Natural killer cell treated with Interleukin-12 subunit alpha and Interleukin-12 subunit beta and Interleukin-15 and Interleukin-18, amount 100 ng/mL, for 72 hours (primary cell): ENCODE measurements at places on chromosomes 16 and 17. TPM values are rescaled to one million over a fixed set of nuclear protein-coding genes. Genes with fewer than 3 reads are reported as not detected.

The CCL14 gene
- not detected for total RNA-seq

The CLEC19A gene
- total RNA-seq = not detected

The NOTUM gene
- not detected for total RNA-seq

The HSDL1 gene
- total RNA-seq = 21.0 TPM

The KIAA0513 gene
- 3.6 TPM for total RNA-seq

The C16orf92 gene
- not detected for total RNA-seq

The PRAC2 gene
- not detected for total RNA-seq

The PPP1R1B gene
- not detected for total RNA-seq

The CIBAR2 gene
- total RNA-seq = not detected

The CACNG5 gene
- total RNA-seq = not detected

The KRTAP1-5 gene
- not detected for total RNA-seq

The RAB11FIP4 gene
- total RNA-seq = 16.2 TPM

The ZFP90 gene
- 29.8 TPM for total RNA-seq

- H3K27me3 ChIP-seq = no peaks in the 10 kb centered on the region
- H3K27ac ChIP-seq = peak within 1 kb of the TSS; percentile 79
- peak within 1 kb of the TSS; percentile 90 for H3K4me3 ChIP-seq
- H3K4me1 ChIP-seq = peaks cover 62% of the 10 kb centered on the region
- peaks cover 6% of the 10 kb centered on the region for H3K36me3 ChIP-seq
Measured at GRCh38 chr17:49210158-49211029, at the start of the genes ABI3 and GNGT2. ABI3 (plus strand) TSS chr17:49210707; CDS start chr17:49210725, 18 bp downstream. GNGT2 (minus strand) TSS chr17:49210574; CDS start chr17:49207422, 3,152 bp downstream.

DNA sequence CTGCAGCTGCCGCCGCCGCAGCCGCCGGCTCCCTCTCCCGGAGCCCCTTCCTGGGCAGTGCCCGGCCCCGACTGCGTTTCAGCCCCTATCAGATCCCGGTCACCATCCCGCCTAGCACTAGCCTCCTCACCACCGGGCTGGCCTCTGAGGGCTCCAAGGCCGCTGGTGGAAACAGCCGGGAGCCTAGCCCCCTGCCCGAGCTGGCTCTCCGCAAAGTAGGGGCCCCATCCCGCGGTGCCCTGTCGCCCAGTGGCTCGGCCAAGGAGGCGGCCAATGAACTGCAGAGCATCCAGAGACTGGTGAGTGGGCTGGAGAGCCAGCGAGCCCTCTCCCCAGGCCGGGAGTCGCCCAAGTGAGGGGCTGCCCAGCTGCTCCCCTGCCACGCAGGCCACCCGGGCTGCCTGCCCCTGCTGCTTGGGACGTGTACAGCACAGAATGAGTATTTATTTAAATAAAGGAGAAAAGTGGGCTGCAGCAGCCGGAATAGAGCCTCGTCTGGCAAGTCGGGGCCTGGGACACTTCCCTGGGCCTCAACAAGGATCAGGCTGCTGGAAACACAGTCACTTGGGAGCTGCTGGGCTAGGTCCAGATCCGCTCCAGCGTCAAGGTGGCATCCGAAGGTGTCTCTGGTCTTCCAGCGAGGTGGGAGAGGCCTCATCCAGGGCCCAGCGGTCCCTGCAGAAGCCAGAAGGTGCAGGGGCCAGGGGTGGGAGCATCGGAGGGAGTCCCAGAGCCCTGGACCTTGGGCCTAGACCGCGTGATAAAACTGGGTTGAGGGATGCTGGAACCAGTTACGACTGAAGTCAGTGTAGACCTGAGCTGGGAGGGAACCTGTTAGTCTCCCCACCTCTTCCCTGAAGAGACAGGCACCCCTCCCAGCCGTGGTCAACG, 8.8 kb downstream of the TBX2 start:
- peak overlapping the region; percentile 51 for H3K4me3 ChIP-seq
- H3K4me1 ChIP-seq = peaks cover 18% of the 10 kb centered on the region
- no peaks in the 10 kb centered on the region for H3K36me3 ChIP-seq
- H3K27me3 ChIP-seq = peaks cover 31% of the 10 kb centered on the region
- DNase-seq = peak; percentile 51
- H3K27ac ChIP-seq = no peak overlapping the region

- no peak for DNase-seq
- H3K4me3 ChIP-seq = no peak overlapping the region
- no peaks in the 10 kb centered on the region for H3K4me1 ChIP-seq
- H3K27ac ChIP-seq = no peak overlapping the region
Measured at GRCh38 chr16:27052007-27052406, 14.7 kb upstream of the C16orf82 start.

DNA sequence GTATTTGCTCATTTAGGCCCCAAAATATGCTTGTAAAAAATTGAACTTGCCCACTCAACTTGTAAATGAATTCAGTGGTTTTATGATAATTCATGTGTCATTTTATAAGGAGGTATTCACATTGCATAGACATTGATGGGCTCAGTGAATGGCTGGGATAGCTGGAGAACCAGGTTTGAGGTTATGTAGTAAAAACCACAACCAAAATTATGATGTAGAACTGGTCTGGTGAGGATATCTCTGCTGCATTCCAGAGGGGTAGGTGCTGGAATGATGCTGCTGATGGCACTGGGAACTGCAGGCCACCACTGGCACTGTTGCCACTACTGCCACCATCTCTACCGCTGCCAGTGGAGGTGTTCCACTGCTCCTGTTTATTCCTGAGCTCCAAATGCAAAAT, 21.5 kb upstream of the RABEP1 start:
- no peaks in the 10 kb centered on the region for H3K4me1 ChIP-seq
- H3K27ac ChIP-seq = no peak overlapping the region
- no peak overlapping the region for H3K4me3 ChIP-seq
- DNase-seq = no peak

- H3K36me3 ChIP-seq = no peaks in the 10 kb centered on the region
- H3K4me1 ChIP-seq = no peaks in the 10 kb centered on the region
- no peak for DNase-seq
- peak overlapping the region; percentile 47 for H3K4me3 ChIP-seq
- peaks cover 15% of the 10 kb centered on the region for H3K27me3 ChIP-seq
Measured at GRCh38 chr16:88941913-88942909, 34.8 kb downstream of the CBFA2T3 start.

DNA sequence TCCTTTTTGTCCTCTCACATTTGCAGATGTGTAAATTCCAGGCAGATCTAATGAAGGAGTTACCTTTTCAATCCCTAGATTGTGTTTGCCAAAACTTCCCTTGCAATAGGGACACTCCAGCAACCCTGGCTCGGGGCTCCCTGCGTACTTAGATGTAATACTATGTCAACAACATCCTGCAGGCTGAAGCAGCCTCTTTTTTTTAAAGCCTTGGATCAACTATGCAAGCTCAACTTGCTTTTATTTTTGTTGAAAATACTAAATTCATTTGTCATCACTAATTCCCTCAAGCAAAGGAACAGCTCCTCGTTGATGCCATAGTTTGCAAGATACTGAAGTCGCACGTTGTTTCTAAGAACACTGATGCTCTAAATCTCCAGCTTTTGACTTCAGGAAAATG, 59.1 kb downstream of the GRIN2A start:
- no peaks in the 10 kb centered on the region for H3K36me3 ChIP-seq
- no peak overlapping the region for H3K4me3 ChIP-seq
- H3K4me1 ChIP-seq = no peaks in the 10 kb centered on the region
- no peak overlapping the region for H3K27ac ChIP-seq
- no peak for DNase-seq

DNA sequence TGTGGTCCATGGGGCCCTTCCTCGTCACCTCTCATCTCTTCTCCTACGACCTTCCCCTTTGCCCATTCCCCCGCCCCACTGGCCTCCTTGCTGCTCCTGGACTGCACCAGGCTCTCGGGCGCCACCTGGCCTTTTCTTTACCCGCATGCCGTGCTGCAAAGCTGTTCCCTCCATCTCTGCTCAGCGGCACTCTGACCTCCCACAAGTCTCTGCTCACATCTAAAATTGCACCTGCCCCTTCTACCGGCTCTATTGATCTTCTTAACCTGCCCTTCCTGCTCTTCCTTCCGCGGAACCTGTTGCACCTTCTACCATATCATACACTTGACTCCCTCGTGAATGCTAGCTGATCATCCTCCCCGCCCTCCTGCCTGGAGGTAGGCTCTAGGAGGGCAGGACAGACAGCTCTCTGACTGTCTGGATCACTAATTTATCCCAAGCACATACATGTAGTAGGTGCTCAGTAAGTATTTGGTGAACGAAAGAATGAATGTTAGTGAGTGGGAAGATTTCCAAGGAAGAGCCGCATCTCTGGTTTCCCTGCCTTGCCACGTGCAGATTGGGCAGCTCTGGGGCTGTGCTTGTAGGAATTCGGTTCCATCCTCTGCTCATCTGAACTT, 17.3 kb downstream of the DNAH17 start:
- no peak overlapping the region for H3K27ac ChIP-seq
- H3K27me3 ChIP-seq = no peaks in the 10 kb centered on the region
- no peak for DNase-seq
- H3K4me3 ChIP-seq = no peak overlapping the region

DNA sequence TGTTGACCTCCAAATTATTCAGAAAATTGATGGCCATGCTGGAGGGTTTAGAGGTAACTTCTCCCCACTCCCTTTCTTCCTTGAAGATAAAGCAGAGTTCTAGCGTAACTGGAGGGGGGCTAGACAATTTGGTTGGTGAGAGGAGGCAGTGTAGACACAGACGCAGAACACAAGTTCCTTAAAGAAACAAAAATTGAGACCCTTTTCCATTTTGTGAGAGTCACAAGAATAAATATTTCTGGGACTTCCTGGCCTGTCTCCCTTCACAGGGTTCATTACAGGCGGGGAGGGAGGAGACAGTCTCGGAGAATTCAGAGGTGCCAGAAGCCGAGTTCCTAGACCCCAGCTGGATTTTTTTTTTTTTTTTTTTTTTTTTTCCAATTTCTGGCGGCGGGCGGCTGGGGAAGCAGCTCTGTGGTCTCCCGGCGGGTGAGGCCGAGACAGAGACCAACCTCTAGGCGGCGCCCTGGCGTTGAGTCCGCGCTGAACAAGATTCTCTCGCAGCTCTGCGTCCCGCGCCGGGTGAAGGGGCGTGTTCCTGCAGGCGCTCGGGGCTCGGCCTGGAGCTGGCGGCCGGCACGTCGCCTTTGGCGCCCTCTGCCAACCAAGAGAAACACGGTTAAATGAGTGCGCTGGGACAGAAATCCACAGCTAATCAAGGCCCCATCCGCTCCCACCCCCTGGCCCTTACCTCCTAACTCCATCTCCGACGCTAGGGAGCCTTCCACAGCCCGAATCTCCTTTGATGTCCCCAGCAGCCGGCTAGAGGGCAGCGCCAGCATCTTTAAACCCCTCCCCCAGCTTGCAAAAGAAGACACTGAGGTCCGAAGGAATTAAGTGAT, 10.2 kb upstream of the HOXB9 start:
- H3K4me3 ChIP-seq = peak overlapping the region; percentile 30
- no peak overlapping the region for H3K27ac ChIP-seq
- peaks cover 12% of the 10 kb centered on the region for H3K4me1 ChIP-seq
- no peaks in the 10 kb centered on the region for H3K36me3 ChIP-seq
- peak; percentile 79 for DNase-seq

DNA sequence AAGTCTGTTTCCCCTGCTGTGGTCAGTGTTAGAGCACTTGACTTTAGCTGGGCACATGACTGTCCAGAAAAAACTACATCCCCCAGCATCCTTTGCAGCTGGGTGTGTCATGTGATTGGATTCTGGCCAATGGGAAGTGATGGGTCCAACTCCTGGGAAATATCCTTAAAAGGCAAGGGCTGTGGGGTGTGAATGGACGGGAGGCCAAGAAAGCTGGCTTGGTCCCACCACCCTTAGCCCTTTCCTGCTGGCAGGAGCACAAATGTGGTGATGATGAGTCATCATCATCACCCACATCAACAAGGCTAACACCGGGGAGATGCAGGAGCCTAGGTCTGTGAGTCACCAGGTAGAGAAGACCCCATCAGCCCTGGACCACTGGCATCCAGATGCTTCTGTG, 341.7 kb downstream of the C16orf95 start:
- no peak overlapping the region for H3K4me3 ChIP-seq
- no peaks in the 10 kb centered on the region for H3K4me1 ChIP-seq
- no peak for DNase-seq
- peaks cover 6% of the 10 kb centered on the region for H3K27me3 ChIP-seq

DNA sequence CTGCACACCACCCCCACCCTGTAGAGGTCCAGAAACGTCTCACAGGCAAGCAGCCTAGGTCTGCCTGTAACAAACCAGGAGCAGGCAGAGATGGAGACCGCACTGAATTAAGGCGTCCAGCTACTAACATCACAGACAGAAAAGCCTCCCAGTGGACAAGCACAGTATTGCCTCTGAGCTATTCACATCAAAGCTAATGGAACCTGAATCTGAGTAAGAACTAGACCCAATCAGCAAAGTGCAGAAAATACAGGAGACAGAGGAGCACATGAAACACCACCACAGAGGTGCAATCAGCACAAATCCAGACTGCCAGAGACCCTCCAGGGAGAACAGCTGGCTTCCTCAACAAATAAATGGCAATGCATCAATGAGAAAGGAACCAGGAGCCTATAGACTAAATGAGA, 22.2 kb upstream of the PEMT start:
- no peak overlapping the region for H3K27ac ChIP-seq
- H3K4me1 ChIP-seq = no peaks in the 10 kb centered on the region
- H3K36me3 ChIP-seq = no peaks in the 10 kb centered on the region
- no peak overlapping the region for H3K4me3 ChIP-seq
- DNase-seq = no peak

- H3K27ac ChIP-seq = peak overlapping the region; percentile 4
- no peaks in the 10 kb centered on the region for H3K27me3 ChIP-seq
- peak overlapping the region; percentile 3 for H3K4me3 ChIP-seq
- no peak for DNase-seq
- peaks cover 37% of the 10 kb centered on the region for H3K4me1 ChIP-seq
Measured at GRCh38 chr17:9346296-9346926, 229.2 kb downstream of the STX8 start.

DNA sequence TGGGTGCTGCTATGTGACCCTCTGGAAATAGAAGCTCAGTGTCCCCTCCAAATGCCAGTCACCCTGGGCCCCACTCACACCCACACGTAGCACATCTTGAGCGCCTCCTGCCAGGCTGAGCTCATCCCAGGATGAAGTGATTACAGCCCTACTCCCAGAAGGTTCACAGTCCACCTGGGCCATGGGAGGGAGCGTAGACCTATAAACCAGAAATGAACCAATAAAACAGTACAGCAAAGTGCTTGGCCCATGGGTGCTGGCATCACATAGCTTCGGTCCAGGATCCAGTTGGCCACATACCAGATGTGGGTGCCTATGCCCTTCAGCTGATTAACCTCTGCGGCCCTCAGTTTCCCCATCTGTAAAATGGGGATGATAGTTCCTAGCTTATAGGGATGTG, 2.2 kb upstream of the BICDL2 start:
- H3K27ac ChIP-seq = no peak overlapping the region
- no peak overlapping the region for H3K4me3 ChIP-seq
- peaks cover 6% of the 10 kb centered on the region for H3K4me1 ChIP-seq
- H3K27me3 ChIP-seq = peaks cover 38% of the 10 kb centered on the region
- no peaks in the 10 kb centered on the region for H3K36me3 ChIP-seq

DNA sequence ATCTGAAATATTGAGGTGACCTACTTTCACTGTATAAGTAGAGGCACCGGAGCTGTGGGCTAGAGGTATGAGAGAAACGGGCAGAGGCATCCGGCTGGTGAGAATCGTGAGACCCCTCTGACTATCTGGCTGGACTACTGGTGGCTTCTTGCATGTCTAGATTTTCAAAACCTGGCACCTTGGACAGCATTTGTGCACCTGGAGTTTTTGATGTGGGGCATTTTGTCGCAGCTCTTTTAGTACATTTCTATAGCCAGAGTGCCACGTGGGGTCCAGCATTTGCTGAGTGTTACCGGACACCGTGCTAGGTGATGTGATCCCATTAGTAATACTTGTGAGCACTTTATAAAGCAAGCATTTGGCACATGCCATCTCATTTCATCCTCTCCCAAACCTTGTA, 32.6 kb upstream of the SHISA9 start:
- no peak overlapping the region for H3K27ac ChIP-seq
- H3K36me3 ChIP-seq = no peaks in the 10 kb centered on the region
- no peaks in the 10 kb centered on the region for H3K4me1 ChIP-seq
- H3K27me3 ChIP-seq = peaks cover 9% of the 10 kb centered on the region
- no peak for DNase-seq

GRCh38 chr16:53216798-53217197, 162.0 kb downstream of the CHD9 start:
- H3K27ac ChIP-seq = no peak overlapping the region
- peaks cover 11% of the 10 kb centered on the region for H3K4me1 ChIP-seq
- DNase-seq = no peak
